ENCODE measurements at places on chromosomes 5 and 9. TPM values are rescaled to one million over a fixed set of nuclear protein-coding genes. Genes with fewer than 3 reads are reported as not detected.

The TMEM8B gene
- 1.9 TPM for total RNA-seq

GRCh38 chr9:14310311-14310710 lies 3.6 kb downstream of the NFIB start:
- peaks cover 44% of the 10 kb centered on the region for H3K27me3 ChIP-seq
- H3K4me1 ChIP-seq, result peaks cover 11% of the 10 kb centered on the region
- no peak overlapping the region for H3K4me3 ChIP-seq
- H3K27ac ChIP-seq, result no peak overlapping the region
- peaks cover 3% of the 10 kb centered on the region for H3K36me3 ChIP-seq

The ITGA1 gene
- total RNA-seq, result 2.2 TPM

DNA sequence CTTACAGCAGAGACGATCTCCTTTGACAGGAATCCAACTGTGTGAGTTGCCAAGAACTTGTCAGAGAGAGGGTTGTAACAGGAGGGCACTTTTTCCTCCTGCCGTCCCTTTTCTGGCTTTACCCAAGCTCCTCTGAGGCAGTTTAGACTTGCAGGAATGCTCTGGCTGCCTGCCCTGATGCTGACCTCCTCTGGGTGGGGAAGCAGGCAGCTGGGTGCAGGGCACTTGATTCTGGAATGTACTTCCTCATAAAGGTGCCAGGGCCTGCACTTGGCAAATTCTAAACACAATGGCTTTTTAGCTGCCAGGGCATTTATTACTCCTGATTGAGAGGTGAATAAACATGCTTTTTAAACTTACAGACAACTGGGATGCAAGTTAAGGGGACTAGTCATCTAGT lies 190.4 kb downstream of the EPB41L4A start:
- H3K4me3 ChIP-seq, result no peak overlapping the region
- no peak for DNase-seq
- no peaks in the 10 kb centered on the region for H3K36me3 ChIP-seq
- no peak overlapping the region for H3K27ac ChIP-seq

The HRH2 gene
- total RNA-seq, result 94.7 TPM

- DNase-seq, result no peak
- H3K4me3 ChIP-seq, result no peak overlapping the region
- no peak overlapping the region for H3K27ac ChIP-seq
- no peaks in the 10 kb centered on the region for H3K4me1 ChIP-seq
These were observed 85.2 kb downstream of the TMEM252 start for GRCh38 chr9:68455451-68455850.

The SCGB3A2 gene
- total RNA-seq, result not detected

GRCh38 chr5:108381350-108381953 lies 446 bp downstream of the FBXL17 start:
- peak overlapping the region; percentile 80 for H3K27ac ChIP-seq
- peaks cover 34% of the 10 kb centered on the region for H3K4me1 ChIP-seq
- H3K4me3 ChIP-seq, result peak overlapping the region; percentile 83

Measured in activated T-helper 1 cell treated with anti-CD3 and anti-CD28 coated beads, Interleukin-12 subunit alpha, Interleukin-12 subunit beta, Interleukin-2, Interleukin-4 antibody, amounts not matched to agents 30 ng/mL and 10 ng/mL and 1 ng/mL, durations not matched to agents 14 hours and 24 hours and 36 hours (primary cell).